ENCODE measurements at places on chromosomes 6 and 20.

DNA sequence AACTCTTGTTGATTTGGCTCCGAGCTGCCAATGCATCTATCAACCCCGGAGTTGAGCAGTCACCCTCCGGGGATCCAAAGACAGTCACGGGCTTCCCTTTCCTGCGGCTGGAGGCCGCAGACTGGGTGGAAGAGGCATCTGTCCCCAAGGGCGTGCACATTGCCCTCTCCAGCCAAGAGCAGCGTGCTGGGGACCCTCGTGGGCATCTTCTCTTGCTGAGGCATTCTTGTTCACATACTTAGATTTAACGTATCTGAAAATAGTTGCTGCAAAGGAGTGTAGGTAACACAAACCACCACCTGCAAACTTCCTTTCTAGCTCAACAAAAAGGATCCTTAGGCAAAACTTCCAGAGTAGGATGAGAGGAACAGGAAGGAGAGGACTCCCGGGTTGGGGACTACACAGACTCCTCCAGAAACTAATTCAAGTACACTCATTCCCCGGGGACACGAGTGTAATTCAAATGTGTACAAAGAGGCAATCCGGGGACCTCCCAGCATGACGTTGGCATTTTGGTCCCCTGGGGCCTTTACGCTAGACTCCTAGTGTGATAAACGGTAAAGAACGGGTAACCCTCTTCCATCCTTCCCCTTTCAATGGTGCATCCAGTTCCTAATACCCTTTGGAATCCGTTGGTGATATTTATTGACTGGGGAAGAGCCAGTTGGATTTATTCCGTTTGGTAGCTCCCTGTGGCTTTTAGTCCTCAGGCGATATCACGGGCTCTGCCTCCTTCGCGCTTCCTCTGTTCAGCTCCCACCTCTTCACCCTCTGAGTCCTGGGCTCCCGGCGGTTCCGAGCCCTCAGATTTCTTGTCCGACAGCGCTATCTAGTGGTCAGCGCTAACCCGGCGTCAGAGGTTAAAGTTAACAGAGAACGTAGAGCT, 2.7 kb upstream of the COL12A1 start:
- DNase-seq: peak; percentile 78

DNA sequence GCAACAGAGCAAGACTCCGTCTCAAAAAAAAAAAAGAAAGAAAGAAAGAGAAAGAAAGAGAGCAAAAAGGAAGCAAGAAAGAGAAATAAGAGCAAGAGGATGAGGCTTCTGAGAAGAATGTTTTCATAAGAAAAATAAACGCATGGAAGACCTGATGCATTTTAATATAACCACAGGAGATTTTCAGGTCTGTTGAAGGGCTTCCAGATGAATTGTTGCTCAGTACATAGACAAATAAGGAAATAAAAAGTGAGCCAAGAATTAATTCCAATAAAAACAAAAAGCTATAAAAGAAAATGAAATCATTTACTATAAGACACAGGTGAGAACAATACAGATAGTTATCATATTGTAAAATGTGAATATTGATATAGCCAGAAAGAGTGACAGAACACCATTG, 43.5 kb downstream of the PERP start:
- DNase-seq: no peak

- DNase-seq: no peak
Measured at GRCh38 chr6:52538252-52538900, 38.5 kb downstream of the TRAM2 start.

- DNase-seq: no peak
Measured at GRCh38 chr20:24109537-24109936, 121.0 kb upstream of the GGTLC1 start.

- no peak for DNase-seq
Measured at GRCh38 chr6:44086931-44087574, 40.2 kb downstream of the MRPL14 start.

- no peak for DNase-seq
Measured at GRCh38 chr6:10668126-10668917, 26.1 kb downstream of the C6orf52 start.

DNA sequence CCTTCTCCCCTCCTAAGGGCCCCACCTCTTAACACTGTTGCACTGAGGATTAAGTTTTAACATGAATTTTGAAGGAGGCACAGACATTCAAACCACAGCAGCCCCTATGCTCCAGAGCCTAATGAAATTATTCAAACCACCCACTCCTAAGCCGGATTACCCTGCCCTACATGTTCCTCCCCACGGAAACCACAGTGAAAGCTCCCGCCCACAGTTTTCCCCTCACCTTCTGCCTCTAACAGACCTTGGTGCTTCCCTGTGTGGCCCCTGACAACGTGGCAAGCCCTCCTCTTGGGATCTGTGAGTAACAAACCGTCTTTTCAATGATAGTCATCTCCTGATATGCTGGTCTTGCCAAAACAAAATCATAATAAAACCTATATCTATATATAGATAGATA, 74.8 kb downstream of the RIN2 start:
- DNase-seq: no peak

DNA sequence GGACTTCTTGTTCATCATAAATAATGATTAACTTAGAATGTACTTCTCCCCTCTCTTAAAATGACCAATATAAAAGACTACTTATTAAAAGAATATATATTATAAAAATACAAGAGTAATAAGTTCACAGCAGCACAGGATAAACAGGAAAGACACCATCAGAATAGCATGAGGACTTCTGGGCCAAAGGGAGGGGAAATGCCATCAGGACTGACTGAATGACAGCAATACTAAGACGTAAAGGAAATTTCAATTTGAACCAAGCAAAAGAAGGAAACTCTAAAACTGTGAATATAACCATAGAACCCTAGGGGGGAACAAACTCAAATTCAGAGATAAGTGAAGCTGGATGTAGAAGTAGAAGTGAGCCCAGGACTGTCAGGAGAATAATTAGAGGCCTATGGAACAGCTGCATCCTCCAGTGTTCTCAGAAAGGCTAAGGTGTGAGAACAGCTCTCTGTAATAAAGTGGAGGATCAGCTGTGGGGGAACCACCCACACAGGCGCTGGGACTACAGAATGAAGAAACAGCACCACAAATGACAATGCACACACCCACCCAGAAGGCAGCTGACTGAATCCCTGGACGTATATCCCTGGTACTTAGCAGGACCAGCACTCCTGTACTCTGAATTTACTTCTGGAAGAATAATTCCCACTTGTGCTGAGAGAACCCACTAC, 37.8 kb downstream of the ZHX3 start:
- DNase-seq: no peak

DNA sequence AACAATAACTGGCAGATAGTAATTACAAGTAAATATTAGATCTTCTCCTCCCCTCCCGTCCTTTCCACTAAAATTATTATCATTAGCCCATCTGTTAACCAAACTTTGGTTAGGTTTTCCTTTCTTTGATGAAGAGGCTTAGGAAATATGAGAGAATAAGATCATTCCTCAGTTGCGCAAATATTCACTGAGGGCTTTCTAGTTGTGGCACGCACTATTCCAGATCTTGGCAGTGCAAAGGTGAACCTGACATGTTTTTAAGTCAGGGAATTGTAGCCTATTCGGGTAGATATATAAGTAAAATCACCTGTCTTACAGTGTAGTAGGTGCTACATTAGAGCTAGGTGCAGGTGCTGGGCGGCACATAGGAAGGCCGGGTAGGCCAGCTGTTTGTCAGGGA, 31.1 kb downstream of the RNF217 start:
- DNase-seq: no peak

GRCh38 chr20:25230166-25230831, 17.6 kb upstream of the PYGB start:
- no peak for DNase-seq

DNA sequence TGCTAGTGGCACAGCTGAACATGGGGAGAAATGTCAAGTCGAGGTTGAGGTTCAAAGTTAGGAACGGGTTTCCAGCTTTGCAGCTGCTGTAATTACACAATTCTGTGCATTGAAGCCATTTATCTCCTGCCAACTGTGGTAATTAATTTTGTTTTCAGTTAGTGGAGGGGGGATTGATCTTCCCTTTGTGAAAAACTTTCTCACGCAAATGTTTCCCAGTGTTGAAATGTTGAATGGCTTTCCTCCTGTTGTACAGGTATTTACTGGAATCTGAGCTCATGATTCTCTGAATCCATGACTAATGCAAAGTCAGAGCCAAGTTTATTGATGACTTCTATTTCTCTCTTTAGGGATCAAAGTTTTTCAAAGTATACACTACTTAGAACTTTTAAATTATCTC, 198.4 kb upstream of the SLC35B3 start:
- DNase-seq: no peak

- DNase-seq: no peak
Measured at GRCh38 chr20:50229156-50229607, 38.6 kb downstream of the CEBPB start.

DNA sequence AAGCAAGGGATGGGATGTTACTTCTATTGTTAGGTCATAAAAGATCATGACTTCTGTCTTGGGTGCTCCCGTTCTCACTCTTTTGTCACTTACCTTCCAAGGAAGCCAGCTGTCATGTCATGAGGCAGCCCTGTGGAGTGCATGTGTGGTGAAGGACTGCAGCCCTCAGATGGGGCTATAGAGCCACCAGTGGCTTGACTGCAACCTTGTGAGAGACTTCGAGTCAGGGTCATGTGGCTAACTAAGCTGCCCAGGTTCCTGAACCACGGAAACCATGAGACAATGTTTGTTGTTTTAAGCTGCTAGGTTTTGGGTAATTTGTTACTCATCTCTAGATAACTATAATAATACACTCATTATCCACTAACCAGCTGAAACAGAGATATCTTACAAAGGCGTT, 477.1 kb downstream of the BTBD3 start:
- no peak for DNase-seq

DNA sequence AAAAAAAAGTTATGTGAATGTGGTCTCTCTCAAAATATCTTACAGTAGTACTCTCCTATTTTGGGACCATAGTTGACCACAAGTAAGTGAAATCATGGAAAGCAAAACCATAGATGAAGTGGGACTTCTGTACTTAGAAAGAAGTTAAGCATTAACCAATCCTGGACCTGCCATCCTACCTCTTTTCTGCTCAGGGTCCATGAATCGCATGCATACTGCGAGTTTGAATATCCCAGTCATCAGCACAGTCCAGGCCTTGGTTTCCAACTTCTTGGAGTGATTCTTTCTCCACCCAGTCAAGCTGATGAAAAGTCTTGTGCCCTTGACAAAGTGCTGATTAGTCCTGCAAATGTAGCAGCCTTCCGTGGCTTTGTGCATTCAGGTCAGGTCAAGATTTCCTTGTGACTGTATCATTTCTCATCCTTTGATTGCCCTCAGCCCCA, 46.0 kb downstream of the RNF217 start:
- no peak for DNase-seq

GRCh38 chr20:25306991-25307903, 59.4 kb downstream of the PYGB start:
- DNase-seq: no peak

DNA sequence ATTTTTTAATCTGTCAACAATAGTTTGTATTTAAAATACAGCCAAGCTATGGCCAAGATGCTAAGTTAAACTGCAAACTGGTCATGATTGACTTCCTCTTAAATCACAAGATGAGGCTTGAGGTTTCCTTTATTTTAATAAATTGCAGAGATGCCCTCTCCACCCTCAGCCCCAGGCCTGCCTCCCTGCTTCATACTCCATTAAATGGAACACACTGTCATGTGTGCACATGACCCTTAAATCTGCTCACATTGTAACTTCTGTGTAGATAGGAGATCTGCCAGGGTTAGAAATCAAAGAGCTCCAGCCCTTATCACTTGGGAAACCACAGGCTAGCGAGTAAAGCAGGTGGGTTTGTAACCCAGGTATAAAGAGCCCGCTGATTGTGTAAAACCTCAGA, 20.8 kb downstream of the DUSP22 start:
- DNase-seq: no peak

- DNase-seq: no peak
Measured at GRCh38 chr6:155011809-155012291, 16.7 kb downstream of the TIAM2 start.

DNA sequence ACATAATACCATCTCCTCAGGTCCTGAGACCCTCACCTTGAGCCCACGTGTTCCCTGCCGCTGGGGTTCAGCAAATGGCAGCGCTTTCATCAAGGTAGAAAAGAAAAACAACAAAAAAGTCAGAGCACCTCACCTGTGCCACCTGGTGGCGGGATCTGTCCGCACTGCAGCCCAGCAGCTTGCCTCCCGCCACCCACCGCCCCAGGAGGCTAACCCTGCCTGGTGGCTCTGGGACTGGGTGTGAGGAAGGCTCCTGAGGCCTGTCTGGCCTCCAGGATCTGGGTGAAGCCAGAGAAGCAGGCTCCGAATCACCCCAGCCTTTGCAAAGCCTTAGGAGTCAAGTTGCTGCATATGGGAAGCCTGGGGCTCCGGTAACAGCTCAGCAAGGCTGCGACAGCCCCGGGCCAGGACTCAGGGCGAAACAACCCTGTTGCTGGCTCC, 270.8 kb downstream of the BMP7 start:
- DNase-seq: no peak

- DNase-seq: no peak
Measured at GRCh38 chr20:55135923-55136322, 660.5 kb downstream of the DOK5 start.

GRCh38 chr6:40343318-40343876, 243.8 kb downstream of the LRFN2 start:
- DNase-seq: no peak

- DNase-seq: no peak
Measured at GRCh38 chr20:38303908-38304379, at the start of gene BPI. Gene BPI (plus strand): TSS chr20:38304156. CDS start chr20:38304224, 68 bp downstream.

DNA sequence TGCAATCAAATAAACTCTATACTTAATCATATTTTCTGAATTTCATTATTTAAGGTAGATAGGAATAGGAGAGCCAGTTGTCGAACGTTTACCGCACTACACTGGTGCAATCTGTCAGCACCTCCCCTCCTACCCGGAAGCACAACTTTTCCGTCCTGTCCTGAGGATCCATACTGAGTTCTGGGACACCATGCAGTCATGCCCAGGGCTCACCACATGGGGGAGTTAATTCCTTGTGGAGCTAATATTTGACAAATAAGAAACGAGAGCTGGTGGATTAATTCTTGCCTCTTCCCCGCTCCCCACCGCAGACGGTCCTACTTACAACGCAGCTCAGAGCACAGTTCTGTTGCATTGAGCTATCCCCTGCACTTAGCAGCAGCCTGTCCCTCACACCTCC, 107.7 kb upstream of the RALGAPA2 start:
- DNase-seq: no peak

GRCh38 chr6:20771409-20771808, 237.2 kb downstream of the CDKAL1 start:
- no peak for DNase-seq

- DNase-seq: no peak
Measured at GRCh38 chr6:87436435-87436834, 28.7 kb downstream of the CFAP206 start.

DNA sequence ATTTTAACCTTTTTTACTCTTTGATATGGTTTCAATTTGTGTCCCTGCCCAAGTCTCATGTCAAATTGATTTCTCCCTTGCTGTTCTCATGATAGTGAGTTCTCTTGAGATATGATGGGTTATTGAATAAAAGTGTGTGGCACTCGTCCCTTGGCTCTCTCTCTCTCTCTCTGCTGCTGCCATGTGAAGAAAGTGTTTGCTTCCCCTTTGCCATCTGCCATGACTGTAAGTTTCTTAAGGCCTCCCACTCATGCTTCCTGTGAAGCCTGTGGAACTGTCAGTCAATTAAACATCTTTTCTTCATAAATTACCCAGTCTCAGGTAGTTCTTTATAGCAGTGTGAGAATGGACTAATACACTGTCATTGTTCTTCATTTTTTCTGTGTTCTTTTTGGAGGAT, 48.5 kb downstream of the LIN28B start:
- no peak for DNase-seq

All from nucleus accumbens (tissue), 56 donors.